Type B pancreatic cell (in vitro differentiated cells): ENCODE measurements at places on chromosomes 13 and 19. TPM values are rescaled to one million over a fixed set of nuclear protein-coding genes. Genes with fewer than 3 reads are reported as not detected.

The OR4F17 gene
- not detected in 2 replicates for total RNA-seq

The MYADM gene
- 69.5 and 73.5 TPM in 2 replicates for total RNA-seq

The C19orf67 gene
- total RNA-seq, result not detected in 2 replicates

The GPR12 gene
- 0.12 and 0.14 TPM in 2 replicates for total RNA-seq

DNA sequence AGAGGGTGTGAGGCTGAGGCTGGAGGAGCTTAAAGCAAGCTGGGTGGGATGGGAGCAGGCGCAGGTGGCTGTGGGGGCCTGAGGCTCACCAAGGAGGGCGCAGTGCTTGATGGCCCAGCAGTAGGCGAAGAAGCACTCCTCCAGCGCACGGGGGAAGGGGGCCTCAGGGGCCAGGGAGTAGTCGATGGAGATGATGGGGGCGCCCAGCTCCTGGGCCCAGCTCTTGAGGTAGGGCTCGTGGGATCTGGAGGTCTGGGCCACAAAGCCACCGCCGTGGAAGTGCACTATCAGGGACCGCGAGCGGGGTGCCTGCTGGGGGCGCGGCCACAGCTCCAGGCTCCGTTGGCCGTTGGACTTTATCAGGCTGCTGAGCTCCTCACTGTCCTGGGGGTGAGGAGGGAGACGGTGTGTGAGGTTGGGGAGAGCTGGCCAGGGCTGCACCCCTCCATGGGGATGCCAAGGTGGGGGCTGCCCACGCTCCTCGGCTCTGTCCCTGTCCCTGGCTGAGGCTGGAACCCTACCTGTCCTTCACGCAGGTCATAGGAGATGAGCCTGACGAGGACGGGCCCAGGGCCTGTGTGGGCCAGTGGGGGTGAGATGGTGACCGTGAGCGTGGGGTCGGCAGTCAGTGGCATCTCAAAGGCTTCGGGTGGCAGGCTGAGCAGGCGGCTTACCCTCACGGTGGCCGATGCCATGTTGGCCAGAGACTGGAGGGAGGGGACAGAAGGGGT, 17.2 kb upstream of the CNFN start:
- DNase-seq, result no peak

DNA sequence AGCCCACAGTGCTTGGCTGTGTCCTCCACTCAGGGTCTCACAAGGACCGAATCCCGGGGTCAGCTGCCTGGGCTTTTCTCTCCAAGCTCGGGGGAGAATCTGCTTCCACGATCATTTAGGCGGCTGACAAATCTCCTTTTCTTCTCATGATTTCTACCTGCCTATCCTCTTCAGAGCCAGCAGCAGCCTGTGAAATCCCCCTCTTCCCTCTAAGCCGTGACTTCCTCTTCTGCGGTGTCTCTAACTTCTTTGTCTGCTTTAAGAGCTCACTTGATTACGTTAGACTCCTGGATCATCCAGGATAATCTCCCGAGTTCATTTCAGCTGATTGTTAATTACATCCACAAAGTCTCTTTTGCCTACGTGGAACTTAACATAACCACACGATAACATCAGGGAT, 22.5 kb upstream of the ZNF845 start:
- no peak for DNase-seq
